Common myeloid progenitor, CD34-positive (primary cell): ENCODE measurements at places on chromosomes 11 and 22.

- DNase-seq, result no peak
These were observed 33.2 kb downstream of the SLC5A12 start for GRCh38 chr11:26688701-26689100.

GRCh38 chr22:50507421-50507990 lies at the start of gene LMF2:
TSS of gene LMF2 (minus strand) at chr22:50507702. CDS start at chr22:50507675, 27 bp downstream.
- DNase-seq, result no peak

DNA sequence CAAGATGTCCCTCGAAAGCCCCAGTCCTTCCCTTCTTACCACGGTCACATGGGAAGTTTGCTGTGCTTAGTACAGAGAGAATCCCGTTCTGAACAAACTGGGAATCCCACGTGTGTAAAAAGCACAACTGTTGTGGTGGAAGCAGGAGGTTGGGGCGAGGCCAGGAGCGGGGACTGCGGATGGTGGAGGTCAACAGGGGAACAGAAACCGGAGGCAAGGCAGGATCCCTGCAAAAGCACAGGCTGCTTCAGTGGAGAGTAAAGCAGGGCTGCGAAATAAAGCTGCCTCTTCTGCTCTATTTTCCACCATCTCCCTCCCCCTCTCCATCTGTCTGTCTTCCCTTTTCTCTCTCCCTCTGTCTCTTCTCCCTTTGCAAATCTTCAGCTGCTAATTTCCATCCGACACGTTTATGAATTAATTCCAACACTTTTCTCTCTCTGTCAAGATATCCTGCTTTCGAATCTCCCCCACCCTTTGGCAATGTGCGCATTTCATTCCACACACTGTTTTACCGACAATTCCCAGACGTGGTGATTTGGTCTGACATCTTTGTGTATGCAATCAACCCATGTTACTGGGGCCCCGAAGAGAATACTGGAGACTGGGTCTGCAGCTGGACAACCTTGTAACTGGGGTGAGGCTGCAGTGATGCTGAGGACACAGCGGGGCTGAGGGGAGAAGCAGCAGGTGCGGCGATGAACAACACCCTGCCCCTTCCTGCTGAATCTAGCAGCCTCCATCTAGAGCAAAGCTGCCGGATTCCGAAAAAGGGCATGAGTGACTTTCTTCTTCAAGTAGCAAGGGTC lies 571.8 kb downstream of the OPCML start:
- no peak for DNase-seq

DNA sequence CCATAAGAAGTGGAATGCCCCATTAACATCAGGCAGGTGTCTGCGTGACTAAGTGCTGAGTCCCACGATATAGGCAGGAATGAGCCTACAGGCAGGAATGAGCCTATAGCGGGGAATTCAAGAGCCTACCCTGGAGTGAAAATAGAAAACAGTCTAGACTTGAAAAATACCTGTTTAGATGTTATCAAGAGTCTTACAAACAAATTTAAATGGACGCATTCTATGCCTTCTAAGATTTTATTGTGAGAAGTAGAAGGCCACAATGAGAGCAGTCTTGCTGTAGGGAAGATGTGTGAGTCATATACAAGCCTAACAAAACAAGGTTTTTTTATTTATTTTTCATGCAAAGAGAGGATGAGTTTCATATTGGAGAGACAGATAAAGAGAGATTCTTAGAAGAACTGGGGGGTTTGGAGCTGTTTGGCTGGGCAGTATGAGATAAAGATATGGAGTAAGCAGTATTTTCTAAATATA lies 200.8 kb upstream of the ZC3H12C start:
- DNase-seq, result no peak
